HTR-8/SVneo (cell line): ENCODE measurements at places on chromosomes 12 and 14.

DNA sequence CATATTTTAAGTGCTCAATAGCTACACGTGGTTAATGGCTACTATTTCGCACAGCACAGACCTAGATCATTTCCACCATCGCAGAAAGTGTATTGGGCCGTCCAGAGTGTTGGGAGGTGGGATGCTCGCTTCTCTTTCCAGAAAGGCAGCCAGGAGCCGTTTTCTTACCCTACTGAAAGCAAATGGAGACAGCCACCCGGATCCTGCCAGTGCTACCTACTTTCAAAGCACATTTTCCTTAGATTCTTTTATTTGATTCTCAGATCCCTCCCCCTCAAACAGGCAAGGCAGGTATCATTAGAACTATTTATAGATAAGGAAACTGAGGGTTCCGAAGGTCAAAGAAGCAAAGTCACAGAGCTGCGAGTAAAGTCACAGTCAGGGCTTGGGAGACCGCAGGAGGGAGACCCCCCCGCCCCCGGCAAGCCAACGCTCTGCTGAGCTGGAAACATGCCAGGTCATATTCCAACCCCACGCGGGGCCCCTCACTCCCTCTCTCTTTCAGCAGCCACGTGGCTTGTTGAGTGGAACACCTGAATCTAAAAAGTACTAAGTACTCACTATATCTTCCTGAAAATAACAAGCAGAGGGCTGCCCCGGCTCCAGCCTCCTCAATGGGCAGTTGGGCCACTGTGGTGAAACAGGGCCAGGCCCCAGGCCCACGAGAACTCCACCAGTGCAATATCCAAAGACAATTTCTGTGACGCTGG is 36.2 kb downstream of the PRIMA1 start:
- DNase-seq: no peak

DNA sequence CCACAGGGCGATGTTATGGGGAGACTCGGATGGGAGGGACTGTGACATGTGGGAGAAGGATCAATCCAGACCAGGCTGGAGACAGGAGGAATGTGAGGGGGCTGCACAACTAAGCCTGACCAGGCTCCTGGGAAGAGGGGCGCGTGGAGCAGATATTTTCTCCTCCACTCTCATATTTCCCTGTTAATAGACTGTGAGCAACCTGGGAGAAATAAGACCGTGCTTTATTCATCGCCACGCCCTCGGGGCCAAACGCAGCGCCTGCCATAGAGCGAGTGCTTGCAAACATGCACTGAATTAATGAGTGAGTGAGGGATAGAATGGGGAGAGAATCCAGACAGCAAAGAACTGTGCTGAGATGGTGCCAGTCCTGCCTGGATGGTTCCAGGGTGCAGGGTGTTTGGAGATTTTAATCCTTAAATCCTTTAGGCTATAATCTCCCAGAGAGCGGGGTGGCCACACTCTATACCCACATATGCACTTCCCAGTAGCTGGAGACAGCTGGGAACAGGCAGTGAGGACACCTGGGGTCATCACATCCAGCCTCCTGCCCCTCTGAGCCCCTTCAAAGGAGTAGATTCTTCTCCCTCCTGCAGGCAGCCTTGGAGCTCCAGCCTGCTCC is 13.6 kb upstream of the FAIM2 start:
- DNase-seq: no peak

- no peak for DNase-seq
These were observed 1.1 kb downstream of the CLMN start for GRCh38 chr14:95318399-95319311.

DNA sequence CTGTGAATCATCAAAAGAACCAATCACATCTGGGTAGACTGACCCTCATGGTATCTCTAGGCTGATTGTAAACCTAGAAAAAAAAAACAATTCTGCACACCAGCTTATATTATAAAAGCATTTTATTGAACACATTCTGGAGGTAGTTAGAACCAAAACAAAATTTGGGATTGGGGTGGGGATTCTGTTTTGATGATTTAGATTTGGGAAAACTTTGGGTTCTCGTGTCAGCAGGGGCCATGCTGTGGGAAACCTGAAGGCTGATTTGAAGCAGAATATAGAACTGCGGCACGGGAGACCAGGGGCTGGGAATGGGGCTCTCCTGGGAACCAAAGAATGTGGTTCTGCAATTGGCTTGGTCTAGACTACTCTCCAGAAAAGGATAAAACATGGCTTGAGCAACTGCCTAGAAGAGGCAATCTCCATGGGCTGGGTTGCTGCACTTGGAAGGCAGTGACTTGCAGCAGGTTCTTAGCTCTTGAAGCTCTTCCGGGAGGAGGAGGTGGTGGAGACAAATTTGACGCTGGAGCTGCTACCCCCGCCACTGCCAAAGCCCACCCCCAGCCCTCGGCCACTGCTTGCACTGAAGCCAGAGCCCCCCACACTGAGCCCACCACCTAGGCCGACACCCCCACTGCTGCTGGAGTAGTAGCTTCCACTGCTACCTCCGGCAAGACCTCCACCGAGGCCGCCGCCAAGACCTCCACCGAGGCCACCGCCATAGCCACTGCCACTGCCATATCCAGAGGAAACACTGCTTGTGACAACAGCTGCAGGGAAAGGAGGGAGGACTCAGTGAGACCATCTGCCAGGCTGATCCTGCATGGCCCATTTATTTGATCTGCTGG is 5.5 kb downstream of the KRT5 start:
- DNase-seq: no peak

DNA sequence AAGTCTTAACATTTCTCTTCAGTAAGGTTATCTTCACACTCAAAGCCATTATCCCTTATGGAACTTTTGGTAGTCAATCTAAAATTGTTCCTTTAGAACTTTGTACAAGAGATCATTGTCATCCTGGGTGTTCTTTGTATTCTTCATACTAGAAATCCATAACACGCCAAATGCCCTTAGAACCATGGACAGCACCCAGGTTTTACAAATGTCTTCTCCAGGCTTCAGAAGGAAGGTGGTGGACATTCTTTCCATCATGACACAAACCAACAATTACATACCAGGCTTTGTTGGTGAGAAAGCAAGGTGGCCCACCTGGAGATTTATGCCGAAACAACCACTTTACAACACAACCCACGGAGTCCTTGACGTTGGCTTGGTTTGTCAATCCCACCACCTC is 365.6 kb upstream of the TBX3 start:
- no peak for DNase-seq

- no peak for DNase-seq
These were observed 76.5 kb downstream of the WNK1 start for GRCh38 chr12:828726-829395.

DNA sequence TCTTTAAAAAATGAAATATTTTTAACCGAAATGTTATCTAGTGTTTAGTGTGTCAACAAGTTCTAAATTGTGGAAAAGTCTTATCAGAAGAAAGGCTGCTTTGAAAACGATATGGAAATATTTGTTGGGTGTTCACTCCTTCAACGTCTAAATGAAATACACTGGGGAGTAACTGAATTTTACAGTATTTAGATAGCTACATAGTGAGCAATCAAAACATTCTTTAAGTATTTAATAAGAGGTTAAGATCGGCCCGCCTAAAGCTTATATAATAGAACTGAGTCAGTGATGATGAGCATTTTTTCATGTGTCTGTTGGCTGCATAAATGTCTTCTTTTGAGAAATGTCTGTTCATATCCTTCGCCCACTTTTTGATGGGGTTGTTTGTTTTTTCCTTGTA is 228.3 kb downstream of the RAD51B start:
- peak; percentile 61 for DNase-seq

GRCh38 chr12:71125515-71125914 is 32.3 kb downstream of the TSPAN8 start:
- DNase-seq: peak; percentile 1
